GM20000 (cell line): ENCODE measurements at places on chromosomes 7 and 10.

- DNase-seq, result peak; percentile 92
Measured at GRCh38 chr7:74101061-74101681, 17.6 kb downstream of the LIMK1 start.

DNA sequence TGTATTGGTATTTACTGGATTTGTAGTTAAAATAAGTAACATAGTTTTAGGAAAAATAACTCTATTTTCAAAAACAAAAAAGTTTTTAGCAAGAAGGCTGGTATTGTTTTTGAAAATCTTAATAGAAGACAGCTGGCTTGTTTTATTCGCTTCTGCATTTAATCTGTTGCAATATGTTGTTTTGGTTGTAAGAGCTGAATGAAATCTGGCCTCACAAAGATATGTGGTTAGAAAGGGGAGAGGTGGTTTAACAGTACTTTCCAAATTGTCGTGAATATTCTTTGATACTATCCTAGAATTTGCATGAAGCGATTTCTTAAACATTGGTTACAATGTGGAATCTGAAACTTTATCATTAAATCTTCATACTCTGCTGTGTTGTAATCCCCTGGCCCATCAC is 355.9 kb upstream of the FZD8 start:
- DNase-seq, result no peak

DNA sequence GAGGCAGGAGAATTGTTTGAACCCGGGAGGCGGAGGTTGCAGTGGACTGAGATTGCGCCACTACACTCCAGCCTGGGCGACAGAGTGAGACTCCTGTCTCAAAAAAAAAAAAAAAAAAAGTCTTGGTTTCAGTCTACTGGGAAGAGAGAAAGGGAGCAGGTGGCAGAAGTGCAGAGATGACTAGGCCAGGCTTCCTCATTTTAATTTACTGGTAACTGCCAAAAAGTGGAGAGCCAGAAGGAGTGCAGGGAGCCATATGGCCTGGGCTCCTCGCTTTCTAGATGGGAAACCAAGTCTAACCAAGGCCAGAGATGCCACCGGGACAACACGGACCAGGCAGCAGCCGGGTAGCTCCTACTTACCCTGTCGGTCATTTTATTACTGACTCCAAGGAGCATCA is 12.2 kb downstream of the SEPHS1 start:
- DNase-seq, result peak; percentile 45

GRCh38 chr7:33579673-33579960 is 325.7 kb upstream of the BMPER start:
- no peak for DNase-seq

DNA sequence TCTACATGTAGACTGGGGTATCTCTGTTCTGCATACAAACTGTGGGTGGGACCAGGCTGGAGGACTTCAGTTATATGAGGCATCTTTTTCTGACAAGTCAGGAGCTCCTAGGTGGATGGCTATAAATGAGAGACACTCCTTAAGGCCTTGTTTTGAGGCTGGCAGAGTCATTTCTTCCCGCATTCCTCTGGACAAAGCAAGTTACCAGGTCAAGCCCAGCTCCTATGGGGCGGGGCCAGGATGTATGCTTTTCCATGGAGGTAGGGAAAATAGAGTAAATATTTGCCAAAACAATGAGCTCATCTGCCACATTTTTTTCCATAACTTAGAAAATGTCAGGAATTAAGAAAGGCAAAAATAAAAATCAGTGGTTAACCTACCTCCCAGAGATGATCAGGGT is 283.4 kb downstream of the GPR37 start:
- DNase-seq, result no peak

GRCh38 chr10:2861632-2862210 is 205.6 kb upstream of the PFKP start:
- no peak for DNase-seq

DNA sequence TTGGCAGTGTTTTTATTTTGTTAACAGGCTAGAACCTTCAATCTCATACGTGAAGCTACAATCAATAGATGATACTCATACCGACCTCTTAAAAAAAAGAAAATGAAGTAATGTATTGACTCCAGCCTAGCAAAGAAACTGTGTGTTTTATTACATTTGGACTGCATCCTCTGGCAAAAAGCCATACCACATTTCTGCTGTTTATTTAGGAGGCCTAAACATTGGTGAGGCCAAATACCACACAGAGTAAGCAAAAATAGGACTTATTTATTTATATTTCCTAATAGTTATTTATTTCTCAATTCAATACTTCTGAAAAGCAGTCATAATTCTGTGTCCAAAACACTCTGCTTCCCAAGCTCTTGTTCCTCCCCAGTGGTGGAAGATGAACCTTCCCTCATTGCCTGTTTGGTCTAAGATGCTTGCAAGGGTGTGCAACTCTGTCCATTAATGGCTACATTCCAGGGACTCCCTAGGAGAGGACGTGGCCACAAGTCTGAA is 398.8 kb upstream of the KLF6 start:
- DNase-seq, result no peak

GRCh38 chr10:13709931-13710650 is 123.3 kb downstream of the PRPF18 start:
- no peak for DNase-seq

DNA sequence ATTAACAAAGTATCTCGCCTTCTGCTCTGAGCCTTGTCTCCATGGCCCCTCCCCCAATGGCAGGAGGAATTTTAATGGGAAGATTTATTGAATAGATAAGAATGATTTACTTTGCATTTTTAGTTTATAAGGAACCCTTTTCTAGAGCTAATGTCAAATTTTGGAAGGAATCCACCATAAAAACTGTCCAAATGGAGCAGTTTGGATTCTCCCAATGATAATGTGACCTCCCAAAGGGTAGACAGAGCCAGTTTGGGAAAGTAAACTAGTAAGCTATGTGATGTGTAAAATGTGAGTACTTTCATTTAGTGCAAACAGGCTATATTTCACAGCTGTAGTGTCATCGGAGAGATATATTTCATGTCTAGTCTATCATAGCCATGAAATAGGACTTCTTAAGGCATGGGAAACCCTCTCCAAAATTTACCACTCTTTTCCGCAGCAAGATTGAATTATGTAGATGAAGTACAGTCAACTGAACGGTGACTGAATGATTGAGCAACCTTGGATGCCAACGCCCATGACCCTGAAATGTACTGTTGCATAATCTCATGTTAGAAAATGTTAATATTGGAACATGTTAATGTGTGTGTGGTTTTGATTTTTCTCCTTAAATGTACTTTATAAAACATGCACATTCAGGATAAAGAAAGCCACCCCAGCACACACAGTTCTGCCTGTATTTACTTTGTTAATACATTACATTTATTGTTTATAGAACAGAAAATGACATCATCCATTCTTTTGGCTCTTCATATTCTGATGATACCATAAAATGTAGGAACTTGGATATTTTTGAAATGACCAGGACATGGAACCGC is 140.6 kb downstream of the NRP1 start:
- DNase-seq, result no peak

- no peak for DNase-seq
Measured at GRCh38 chr7:157484411-157485081, 147.7 kb downstream of the DNAJB6 start.

- no peak for DNase-seq
Measured at GRCh38 chr7:77199013-77199966, at the start of gene FGL2. Gene FGL2, minus strand, starts transcription at chr7:77199819. Its CDS starts 26 bp downstream, at chr7:77199793.

- no peak for DNase-seq
Measured at GRCh38 chr7:117901089-117901797, 28.0 kb upstream of the CTTNBP2 start.
